MCF 10A (cell line): ENCODE measurements at places on chromosomes 7 and 10.
A peak's percentile ranks its signal among the peaks of the same experiment; 100 is the strongest.

DNA sequence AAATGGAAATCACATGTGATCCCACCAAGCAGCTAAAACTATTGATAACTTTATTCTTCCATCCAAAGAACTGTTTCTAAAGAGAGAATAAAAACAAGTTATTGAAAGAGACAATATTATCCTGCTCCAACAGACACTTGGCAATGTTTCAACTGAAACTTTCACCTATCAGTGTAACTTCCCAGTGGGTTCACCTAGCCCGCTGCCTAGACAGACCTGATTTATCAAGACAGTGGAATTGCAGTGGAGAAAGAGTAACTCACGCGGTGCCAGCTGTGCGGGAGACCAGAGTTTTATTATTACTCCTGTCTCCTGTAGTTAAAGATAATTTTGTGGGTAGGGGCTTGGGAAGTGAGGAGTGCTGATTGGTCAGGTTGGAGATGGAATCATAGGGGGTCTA, 199.8 kb downstream of the AHR start:
- no peak for DNase-seq

DNA sequence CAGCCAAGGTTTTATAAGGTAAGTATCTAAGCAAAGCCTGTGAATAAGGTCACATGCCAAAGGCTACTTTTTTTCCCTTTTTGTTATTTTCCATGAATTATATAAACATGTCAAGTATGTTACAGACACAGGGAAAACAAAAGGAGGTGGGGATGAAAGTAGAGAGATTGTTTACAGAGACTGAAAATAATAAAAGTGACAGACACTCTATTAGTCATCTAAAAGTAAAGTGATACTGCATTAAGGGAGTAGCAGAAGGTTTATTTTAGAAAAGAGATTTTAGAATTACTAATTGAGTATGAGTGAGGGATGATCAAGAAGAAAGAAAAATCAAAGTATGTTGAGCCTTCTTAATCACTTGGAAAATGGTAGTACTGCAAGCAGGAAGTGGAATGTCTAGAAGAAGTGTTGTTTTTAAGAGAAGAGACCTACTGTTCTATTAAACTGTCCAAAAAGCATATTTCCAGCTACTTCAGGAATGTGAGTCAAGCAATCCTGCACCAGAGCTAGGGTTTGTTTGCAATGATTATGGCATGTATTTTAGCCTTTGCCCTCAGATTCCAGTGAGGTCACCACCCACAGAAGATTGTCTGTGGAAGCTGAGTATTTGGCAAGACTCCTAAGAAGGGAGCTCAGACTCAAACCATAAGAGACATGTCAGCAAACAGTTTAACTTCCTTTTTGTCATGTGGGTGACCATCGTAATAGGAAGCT, 177.9 kb upstream of the PLXDC2 start:
- DNase-seq = peak; percentile 53

- peak; percentile 60 for DNase-seq
Measured at GRCh38 chr10:27525819-27526218, 21.7 kb downstream of the RAB18 start.

GRCh38 chr10:24777196-24777595, 53.5 kb upstream of the ARHGAP21 start:
- DNase-seq = no peak

DNA sequence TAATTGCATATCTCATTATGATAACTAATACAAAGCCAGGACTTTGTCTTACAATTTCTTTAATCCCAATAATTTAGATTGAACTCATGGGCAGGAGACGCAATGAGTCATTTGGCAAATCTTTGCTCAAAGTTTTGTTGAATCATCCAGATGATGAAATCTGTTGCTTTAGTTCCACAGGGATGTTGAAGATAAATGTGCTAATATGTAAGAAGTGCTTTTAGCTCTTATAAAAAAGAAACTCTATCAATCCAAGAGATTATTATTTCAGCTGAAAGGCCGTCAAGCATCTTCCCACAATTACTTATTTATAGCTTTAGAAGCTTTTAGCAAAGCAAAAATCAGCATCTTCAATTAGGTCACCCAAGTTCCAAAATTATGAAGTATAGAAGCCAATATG, 36.8 kb upstream of the ANK3 start:
- peak; percentile 83 for DNase-seq

DNA sequence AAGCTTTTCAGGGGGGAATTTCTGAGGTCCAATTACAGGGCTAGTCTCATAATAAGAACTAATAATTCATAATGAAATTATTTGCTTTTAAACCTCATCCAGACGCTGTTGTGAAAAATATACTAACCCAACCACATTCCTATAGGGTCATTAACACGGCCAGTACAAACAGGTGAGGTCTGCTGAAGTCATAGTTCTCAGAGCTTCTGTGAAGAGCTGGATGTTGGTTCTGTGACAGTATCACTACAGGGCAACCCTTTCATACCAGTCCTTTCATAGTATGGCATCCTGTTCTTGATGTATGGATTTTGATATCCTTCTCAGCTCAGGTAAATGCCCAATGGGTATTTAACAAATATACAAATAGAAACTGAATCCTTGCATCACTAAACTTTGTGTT, 62.3 kb upstream of the FAM133B start:
- DNase-seq = no peak

DNA sequence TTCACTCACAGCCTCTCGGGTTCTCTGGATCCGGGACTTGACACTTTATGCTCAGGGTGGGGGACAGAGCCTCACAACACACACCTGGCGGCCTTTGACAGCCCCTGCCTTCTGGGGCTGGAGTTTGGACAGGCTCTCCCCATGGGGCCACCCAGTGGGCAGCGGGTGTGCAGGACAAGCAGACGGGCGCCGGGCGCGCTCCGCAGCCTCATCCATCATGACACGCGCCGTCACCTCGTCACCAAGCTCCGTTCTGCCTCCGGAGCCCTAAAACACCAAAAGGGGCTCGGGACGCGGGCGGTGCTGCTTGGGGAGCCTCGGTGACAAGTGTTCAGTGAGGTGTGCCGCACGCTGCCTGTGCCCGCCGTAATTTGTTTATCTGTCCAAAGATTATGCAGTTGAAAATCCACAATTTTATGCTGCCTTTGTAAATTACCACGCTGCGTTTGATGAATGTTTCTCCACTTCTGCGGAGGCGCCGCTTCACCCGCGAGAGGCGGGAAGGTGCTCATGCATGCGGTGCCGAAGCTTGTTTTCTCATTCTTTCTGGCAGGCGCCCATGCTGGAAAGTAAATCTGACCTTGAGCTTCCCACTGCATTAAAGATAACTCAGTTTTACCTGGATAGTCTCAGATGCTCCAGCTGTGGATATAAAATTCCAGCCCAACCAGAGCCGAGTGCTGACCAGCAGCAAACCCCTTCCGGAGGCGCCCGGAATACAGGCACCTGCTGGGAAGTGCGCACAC, 6.2 kb downstream of the NKX6-2 start:
- DNase-seq = no peak

DNA sequence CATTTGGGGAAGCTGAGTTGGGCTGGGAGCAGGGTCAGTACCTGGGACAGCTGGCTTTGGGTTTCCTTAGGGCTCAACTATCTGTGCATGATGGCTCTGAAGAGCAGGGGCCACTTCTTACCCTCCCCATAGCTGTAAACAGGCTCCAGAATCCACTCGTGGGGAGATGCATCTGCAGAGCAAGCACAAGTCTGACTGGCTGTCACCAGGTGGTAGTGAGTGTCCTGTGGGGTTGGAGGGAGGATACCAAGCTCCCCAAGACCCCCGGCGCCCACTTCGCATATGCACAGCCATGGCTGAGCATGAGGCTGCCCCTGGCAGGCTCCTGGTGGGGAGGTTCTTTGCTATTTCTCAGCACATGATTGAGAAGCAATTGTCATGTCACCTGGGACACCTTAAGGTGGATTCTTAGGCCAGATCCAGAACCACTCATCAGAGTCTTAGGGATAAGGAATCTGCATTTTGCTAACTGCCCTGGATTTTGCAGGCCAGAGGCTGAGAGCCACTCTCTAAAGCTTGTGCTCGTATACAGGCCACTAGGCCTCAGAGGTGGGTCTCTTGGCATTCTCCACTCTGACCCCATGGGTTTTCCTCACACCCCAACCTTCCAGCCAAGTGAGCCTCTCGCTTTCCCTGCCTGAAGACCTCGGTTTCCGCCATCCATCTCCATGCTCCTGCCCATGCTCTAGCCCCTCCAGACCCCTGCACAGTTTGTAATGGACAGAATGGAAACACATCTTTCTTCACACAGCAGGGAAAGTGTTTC, 53.7 kb downstream of the ADCY1 start:
- DNase-seq = no peak

GRCh38 chr10:1190052-1190395, 133.8 kb downstream of the WDR37 start:
- DNase-seq = no peak

DNA sequence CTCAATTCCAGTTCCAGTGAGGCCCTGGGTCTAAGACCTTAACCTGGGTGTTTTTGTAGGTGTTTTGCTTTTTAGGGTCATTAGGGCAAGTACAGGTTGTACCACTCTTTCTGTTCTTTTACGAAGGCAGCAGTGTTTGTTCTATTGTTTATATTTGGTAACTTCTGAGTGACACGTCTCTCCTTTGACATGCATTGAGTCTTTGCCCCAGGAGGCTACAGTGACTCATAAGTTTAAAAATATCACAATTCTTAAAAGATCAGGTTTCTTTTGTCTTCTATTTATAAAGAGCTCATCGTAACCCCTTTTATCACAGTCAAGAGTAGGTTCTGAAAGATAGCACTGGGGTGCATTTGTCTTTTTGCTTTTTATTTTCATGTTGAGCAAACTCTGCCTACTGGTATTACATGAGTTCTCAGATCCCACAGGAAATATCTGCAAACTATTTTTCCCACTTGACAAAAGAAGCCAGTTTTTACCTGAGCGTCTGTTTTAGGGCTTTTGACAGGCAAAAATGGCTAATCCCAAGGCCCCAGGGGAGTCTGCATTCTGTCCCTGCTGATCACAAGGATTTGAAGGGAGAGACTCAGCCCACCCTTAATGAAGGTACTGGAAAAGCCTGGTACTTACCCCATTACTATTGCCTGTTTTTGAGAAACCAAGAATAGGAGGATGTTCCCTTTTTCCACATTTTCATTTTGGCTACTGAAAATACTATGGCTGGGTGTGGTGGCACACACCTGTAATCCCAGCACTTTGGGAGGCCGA, 7.9 kb downstream of the NUDT13 start:
- peak; percentile 83 for DNase-seq

DNA sequence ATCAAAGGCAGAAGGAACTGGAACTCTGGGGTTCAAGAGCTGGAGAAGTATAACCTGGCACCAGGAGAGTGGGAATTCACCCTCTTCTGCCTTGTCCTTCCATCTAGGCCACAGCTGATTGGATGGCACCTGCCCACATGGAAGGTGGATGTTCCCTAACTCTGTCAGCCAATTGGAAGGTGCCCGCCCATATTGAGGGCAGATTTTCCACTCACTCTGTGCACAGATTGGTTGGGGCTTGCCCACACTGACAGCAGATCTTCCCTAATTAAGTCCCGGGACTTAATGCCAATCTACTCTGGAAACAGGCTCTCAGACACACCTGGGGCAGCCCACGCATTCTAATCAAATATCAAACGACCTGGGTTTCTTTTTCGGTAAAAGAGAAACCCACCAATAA, 1142.3 kb upstream of the CELF2 start:
- DNase-seq = no peak

- no peak for DNase-seq
Measured at GRCh38 chr10:111410740-111411139, 333.9 kb downstream of the ADRA2A start.

GRCh38 chr10:51285601-51286000, 211.3 kb downstream of the PRKG1 start:
- DNase-seq = no peak

DNA sequence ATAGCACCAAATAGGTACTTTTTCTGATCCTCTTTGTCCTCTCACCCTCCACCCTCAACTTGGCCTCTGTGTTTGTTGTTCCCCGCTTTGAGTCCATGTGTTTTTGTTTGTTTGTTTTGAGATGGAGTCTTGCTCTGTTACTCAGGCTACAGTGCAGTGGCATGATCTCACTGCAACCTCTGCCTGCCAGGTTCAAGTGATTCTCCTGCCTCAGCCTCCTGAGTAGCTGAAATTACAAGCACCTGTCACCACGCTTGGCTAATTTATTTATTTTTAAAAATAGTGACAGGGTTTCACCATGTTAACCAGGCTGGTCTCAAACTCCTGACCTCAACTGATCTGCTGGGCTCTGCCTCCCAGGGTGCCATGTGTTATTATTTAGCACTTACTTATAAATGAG, 5.3 kb downstream of the ZNF273 start:
- DNase-seq = no peak

DNA sequence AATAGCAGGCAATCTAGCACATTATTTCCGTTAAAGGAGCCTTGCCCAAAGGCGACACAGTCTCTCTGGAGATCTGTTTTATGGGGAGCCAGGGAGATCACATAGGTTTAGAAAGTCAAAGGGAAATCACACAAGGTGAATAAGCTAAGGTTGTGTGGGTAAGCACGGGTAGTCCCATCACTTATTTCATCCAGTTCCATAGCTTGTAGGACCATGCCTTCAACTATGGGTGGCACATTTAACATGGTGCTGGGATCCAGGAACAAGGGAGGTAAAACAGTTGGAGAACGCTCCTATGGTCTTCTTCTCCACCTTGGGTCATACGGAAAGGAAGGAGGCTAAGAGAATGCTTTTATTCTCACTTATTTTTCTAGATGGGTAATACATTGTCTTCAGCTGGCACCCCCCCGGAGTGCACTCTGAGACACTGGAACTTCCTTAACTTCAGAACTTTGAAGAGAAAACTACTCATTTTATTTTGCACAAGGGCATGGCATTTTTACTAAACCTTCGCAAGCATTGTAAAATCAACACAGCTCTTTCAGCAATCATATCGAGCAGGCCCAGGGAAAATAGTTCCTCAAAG, 435.4 kb downstream of the KIF20B start:
- DNase-seq = peak; percentile 19

GRCh38 chr10:126407831-126408230, 19.6 kb upstream of the ADAM12 start:
- peak; percentile 71 for DNase-seq

- no peak for DNase-seq
Measured at GRCh38 chr7:134632052-134632451, 14.6 kb upstream of the BPGM start.

DNA sequence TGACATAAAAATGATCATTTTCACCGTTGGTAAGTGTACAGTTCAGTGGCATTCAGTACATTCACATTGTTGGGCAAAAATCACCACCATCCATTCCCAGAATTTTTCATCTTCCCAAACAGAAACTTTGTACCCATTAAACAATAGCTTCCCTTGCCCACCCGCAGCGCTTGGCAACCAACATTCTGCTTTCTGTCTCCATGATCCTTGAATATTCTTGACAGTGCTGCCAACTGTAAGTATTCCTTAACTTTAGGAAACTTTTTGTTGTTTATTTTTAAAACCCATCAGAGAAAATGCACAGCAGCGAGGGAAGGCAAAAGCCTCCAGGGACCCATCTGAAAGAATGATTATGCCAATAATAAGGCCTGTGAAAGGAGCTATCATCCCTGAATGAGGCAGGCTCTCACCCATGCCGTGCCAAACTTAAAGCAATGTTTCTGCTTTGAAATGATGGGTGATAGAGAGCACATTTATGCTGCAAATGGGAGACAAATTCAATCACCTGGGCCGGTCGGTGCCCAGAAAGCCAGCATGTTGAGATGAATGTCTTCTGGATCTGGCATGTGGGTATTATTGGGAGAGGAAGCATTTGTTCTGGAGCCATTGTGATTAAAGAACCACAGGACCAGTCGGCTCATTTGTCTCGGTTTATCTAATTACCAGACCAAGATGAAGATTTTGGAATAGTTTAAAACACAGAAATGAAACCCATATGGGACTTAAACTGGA, 202.1 kb upstream of the NPVF start:
- no peak for DNase-seq

GRCh38 chr7:2002561-2003450, 229.9 kb downstream of the MAD1L1 start:
- DNase-seq = no peak
